ENCODE measurements at places on chromosomes 16 and 17.
A peak's percentile ranks its signal among the peaks of the same experiment; 100 is the strongest.

DNA sequence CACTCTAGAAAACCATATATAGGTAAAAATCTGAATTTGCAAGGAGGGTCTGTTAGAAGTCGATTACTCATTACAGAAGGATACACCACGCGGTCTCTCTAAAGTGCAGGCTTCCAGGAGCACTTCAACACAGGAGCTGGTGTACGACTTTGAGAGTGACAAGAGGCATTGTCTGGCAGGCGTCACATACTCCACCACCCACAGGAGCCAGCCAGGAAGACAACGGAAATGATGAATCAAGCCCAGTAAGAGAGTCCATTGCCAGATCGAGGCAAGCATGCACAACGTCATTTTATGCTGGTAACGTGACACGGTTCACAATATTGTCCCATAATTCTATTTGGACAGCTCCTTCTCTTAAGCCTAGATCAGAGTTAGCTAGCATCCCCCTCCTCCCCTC lies 15.0 kb upstream of the CACNG4 start:
- DNase-seq, result no peak

GRCh38 chr17:64146418-64147109 lies 16.6 kb upstream of the ERN1 start:
- peak; percentile 35 for DNase-seq

DNA sequence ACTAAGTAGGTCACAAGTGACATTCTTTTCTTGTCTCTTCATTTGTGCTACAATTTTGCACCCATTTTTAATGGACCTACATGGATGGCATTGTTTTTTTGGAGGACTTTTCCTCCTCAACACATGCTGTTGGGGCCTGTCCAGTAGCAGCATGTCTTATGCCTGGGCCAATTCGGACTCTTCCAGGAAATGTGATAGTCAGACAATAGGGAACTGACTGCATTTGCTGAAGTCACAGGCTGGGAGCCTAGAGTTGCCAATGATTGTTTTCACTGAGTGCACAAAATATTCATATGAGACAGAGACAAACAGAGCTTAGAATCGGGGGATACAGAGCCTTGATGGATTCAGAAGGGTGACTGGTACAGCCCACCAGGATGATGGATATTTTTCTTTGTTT lies 867.3 kb upstream of the GOT2 start:
- no peak for DNase-seq

DNA sequence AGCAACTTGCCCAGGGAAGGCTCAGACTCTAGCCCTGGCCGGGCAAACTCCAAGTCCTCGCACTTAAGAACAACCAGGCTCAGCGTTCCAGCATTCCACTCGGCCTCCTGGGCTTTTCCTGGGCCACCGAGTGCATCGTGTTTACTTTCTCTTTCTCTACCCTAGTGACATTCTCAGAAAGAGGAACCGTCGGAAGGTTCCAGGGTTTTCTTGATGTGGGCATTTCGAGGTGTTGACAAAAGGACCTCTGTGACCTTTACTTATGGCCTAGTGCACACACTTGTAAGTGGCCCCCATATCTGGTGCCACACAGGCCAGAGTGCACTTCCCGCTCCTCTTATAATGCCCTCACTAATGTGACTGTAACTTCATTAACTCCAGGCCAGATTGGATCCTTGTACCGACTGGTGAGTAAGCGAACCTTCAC lies 3.1 kb upstream of the BANP start:
- no peak for DNase-seq

DNA sequence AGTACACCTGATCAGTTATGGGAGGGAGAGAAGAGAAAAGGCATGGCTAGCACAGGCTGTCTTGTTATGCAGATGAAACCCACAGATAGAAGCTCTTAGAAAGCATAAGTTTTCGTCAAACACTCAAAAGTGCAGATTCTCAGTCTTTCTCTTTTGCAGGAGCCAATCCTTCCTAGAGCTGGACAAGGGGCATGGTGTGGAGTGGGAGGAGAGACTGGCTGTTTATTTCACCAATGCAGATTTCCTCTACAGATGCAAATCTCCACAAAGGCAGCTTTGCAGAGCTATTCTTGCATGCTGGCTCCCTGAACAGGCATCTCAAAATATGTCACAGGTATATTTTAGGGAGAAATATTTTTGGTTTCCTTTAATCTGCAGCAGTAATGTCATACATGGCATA lies 1400.7 kb downstream of the CDH8 start:
- DNase-seq, result no peak

GRCh38 chr17:49063652-49064051 lies 66.5 kb downstream of the IGF2BP1 start:
- no peak for DNase-seq
